ENCODE measurements at places on chromosomes 2 and 18.

DNA sequence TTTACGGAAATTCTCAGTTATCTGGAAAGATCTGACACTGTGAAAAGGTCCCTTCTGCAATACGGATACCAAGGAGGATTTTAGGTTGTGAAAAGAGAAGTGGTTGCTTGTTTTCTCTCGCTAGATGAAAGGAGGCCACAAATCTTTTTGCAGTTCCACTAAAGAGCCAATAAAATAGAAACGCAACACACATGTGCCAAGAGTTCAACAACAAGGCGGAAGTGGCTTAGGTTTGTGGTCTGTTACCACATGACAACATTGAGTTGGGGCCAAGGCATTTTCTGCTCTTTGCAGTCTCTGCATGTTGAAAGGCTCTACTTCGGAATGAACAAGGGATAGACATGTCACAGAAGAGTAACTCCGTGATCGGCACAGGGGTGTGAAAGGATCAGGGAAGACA is 115.7 kb upstream of the OSR1 start:
- peak; percentile 23 for DNase-seq

DNA sequence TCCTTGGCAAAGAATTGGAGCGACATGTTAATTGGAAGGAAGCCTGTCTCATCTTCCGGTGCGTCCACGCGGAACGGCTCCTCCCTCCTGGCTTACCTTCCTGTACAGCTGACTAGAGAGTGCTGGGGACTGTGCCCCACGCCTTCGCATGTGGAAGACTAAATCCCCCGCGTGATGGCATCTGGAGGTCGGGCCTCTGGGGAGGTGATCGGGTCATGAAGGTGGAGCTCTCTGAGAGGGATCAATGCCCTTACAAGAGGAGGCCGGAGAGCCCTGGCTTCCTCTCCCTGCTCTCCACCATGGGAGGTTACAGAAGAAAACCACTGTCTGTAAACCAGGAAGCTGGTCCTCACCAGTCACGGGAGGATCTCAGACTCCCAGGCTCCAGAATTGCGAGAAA is 104.1 kb upstream of the OTOS start:
- DNase-seq: no peak

- peak; percentile 97 for DNase-seq
Measured at GRCh38 chr2:144659731-144660275, 139.9 kb upstream of the ZEB2 start.

- DNase-seq: no peak
Measured at GRCh38 chr18:8443505-8443904, 165.7 kb upstream of the RAB12 start.

DNA sequence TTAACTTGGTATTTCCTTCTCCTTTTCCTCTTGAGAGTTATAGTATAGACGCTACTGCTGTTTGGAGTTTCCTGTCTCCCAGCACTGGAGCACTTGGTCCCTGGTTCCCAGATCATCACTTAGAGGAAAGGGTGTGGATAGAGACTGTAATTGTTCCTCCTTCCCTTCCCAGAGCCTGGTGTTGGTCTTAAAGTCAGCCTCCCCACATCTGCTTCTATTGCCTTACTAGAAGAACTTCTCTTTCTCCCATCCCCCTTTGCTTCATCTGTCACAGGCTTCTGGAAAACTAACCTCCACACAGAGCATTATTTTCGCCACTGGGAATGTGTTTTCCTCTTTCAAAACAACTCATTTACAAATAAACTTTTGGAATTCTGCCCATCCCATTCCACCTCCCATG is 131.0 kb downstream of the CCDC85A start:
- no peak for DNase-seq

DNA sequence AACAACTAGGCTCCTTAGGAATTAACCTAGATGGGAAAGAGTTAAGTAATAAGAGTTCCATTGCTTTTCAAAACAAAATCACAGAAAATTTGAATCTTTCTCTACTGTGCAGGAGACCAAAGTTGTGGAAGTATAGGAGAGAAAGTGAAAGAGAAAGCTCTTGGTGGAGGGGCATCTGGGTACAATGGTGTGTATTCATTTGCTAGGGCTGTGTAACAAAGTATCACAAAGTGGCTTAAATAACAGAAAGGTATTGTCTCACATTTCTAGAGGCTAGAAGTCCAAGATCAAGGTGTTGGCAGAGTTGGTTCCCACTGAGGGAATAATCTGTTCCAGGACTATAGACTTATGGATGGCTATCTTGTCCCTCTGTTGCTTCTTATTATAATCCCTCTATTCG is 50.5 kb upstream of the GORASP2 start:
- no peak for DNase-seq

- DNase-seq: peak; percentile 34
Measured at GRCh38 chr18:394262-394986, 106.1 kb downstream of the COLEC12 start.

DNA sequence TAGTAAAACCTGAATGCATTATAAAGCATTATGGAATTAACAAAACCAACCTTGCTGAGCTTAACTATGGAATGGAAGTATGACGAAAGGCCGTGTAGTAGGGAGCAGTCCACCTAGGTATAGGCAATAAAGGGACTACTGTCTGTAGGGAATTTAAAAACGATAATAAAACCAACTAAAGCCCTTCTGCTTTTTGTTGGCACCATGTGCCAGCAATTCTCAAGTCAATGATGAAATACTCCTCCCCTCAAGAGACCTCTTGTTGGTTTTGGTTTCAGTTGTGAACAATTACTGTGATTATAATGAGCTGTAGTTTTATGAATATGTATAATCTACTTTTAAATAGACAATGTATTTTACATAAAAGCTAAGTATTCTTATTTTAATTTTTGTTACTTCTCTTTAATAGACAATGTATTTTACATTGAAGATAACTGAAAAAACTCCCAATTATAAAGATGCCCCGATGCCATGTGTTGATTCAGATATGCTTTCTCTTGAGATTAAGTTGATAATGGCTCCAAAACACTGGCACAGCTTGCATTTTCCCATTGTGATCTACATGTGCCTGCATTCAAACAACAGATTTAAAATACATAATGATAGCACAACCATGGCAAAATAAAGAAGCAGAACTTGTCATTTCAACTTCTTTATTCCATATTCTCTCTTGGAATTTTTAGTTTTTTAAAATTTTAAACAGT is 55.5 kb upstream of the ZDBF2 start:
- DNase-seq: peak; percentile 23

DNA sequence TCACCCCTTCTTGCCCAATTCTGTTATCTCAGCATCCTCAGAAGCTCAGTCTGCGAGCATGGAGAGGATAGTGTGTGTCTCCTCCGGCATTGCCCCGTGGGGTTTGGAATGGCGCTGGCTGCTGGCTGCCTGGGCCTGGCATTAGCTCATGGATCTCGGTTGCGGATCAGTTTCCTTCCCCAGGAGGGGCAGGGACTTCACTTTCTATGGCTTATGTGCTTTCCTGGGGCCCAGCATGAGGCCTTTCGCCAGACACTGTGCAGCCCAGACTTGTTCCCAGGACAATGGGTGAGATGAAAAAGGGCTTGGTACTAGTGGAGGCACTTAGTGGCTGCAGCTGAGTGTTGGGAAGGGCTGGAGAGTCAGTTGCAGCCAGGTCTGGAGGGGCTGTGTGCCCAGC is 143.3 kb downstream of the GLI2 start:
- no peak for DNase-seq

DNA sequence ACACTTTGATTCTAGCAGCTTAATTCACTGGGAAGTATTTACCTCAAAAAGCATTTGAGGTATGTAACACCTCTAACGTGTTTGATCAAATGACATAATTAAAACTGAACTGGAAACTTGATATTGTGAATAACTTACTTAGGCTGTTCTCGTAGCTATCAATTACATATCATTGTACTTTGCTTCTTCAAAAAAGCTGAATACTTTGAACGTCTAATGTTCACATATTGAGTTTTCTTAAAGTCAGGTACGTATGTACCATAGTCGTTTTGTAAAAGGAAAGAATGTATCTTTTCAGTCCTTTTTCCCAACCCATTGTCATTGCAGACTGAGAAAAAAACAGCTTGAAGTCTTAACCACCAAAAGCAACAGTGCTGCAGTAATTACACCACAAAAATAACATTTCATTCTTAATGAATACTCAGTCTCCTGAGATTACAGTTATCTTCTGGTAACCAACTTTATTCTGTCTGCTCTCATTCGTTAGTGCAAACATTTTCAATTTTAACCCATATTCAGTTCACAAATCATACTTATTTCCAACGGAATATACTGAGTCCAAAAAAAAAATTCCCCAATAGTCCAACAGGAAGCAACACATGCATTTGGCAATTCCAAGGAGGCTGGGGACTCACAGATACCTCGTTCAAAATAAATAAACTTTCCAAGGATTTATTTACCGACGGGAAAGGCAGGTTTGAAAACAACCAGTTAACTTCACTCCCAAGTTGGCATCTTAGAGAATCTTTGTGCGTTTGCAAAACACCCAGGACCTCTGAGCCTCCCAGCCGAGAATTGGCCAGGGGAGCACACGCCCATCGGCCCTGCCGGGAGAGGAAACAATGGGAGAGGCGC is 1.1 kb downstream of the CHN1 start:
- no peak for DNase-seq

DNA sequence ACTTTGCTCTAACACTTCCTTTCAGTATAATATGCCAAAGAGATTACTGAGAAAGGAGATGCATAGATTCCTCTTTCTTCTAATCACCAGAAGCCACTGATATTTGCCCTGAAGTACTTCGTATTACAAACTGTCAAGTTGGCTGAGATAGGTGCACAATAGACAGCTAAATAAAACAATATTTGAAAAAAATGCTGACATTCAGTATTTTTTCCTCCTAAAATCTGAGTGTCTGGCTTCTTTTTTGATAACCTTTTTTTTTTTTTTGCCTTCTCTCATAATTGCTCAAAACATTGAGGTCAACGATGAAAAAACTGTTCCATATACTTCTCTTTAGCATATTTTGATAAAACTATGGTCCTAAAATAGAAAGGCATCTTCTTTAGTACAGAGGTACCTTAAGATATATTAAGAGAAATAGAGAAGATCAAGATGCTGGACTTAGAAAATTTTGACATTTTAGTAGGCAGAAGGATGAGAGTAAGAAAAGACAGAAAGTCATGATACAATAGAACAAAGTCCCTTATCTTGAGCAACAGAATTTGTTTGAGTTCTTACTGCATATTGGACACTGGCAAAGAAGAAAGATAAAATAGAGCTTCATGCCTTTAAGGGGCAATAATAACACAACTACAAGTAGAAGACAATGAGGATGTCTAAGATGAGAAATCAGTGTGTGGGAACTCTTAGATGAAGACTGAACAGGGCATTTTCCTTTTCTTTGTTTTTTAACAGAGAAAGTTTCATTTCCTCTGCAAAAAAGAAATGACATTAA is 220.7 kb downstream of the PTH2R start:
- DNase-seq: no peak

GRCh38 chr2:127121353-127121752 is 14.4 kb upstream of the BIN1 start:
- no peak for DNase-seq

GRCh38 chr2:163347982-163348856 is 387.6 kb downstream of the FIGN start:
- peak; percentile 54 for DNase-seq

- no peak for DNase-seq
Measured at GRCh38 chr2:199366406-199366805, 91.3 kb downstream of the SATB2 start.
